Right lobe of liver (tissue), 6 donors: ENCODE measurements at places on chromosomes 6 and 20.
A peak's percentile ranks its signal among the peaks of the same experiment; 100 is the strongest.

DNA sequence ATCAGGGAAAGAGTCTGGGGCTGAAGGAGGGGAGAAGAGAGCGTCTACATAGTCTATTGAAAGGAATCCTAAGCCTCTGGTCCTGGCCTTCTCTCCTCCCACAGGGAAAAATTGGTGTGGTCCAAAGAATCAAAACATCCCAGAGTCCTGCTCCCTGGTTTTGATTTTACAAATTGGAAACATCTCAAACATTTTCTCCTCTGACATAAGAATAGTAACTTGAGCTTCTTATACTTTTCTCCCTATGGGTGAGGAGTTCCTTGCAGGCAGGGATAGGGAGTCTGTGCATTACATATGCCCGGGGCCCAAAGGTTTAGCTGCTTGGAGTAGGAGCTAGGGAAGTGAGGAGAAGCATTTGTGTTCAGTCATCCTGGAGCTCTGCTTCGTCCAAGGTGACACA is 120.0 kb upstream of the GGTLC1 start:
- H3K4me1 ChIP-seq: no peaks in the 10 kb centered on the region
- no peaks in the 10 kb centered on the region for H3K27me3 ChIP-seq
- no peak overlapping the region for H3K27ac ChIP-seq
- DNase-seq: no peak
- H3K4me3 ChIP-seq: no peak overlapping the region

- H3K4me1 ChIP-seq: no peaks in the 10 kb centered on the region
- H3K27me3 ChIP-seq: no peaks in the 10 kb centered on the region
- H3K36me3 ChIP-seq: no peaks in the 10 kb centered on the region
- H3K27ac ChIP-seq: no peak overlapping the region
Measured at GRCh38 chr20:6719369-6719721, 48.1 kb upstream of the BMP2 start.

DNA sequence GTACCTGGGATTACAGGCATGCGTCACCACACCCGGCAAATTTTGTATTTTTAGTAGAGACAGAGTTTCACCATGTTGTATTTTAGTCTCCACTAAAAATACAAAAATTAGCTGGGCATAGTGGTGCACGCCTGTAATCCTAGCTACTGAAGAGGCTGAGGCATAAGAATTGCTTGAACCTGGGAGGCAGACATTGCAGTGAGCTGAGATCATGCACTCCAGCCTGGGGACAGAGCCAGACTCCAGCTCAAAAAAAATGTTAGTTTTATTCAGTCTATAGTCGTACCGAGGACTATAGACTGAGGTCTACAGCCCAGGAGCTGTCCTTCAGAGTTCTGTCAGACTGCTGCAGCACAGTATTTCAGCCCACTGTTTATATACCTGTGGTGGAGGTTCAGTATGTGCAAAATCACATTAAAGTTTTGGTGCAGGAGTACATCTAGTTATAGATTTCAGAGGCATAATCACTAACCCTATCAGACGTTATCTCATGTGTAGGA is 3.6 kb upstream of the CASP8AP2 start:
- no peak for DNase-seq
- no peaks in the 10 kb centered on the region for H3K4me1 ChIP-seq
- H3K4me3 ChIP-seq: no peak overlapping the region
- H3K27me3 ChIP-seq: no peaks in the 10 kb centered on the region

DNA sequence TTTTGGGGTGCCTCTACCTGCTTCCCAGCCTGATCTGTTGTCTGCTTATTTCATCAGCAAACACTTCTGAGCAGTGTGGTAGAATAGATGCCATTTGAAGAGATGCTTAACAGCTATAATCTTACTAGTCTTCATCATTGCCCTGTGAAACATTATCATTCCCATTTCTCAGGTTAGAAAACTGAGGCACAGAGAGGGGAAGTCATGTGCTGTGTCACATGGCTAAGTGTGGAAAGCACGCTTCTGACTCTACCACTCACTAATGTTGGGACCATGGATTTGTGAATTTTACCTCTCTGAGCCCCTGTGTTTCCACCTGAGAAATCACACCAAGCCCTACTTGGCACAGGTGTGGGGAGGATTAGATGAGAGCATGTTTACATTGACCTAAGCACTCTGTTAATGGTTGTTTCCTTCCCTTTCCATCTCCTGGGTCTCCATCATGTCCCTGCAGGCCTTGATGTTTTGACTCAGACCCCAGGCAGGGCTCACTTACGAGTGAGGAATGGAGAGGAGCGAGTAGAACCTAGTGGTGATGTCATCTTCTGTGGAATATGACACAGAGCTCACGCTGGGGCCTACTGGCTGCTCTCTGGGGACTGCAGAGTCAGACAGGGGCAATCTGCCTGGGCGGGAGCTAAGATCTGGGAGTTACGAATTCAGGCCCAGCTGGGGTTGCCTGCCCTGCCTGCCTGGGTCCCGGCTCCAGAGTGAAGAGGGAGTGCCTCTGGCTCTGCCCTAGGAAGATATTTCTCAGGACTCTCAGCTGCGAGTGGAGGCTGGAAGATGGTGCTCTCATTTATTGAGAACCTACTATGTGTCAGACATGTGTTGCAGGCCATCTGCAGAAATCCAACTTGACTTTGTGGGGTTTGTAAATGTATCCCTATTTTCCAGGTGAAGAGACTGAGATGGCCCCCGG is 64.3 kb downstream of the CDH22 start:
- H3K36me3 ChIP-seq: no peaks in the 10 kb centered on the region
- H3K27me3 ChIP-seq: peaks cover 5% of the 10 kb centered on the region
- no peak overlapping the region for H3K4me3 ChIP-seq
- no peaks in the 10 kb centered on the region for H3K4me1 ChIP-seq

- H3K27me3 ChIP-seq: no peaks in the 10 kb centered on the region
- peak overlapping the region; percentile 12 for H3K27ac ChIP-seq
- no peaks in the 10 kb centered on the region for H3K4me1 ChIP-seq
- H3K36me3 ChIP-seq: no peaks in the 10 kb centered on the region
Measured at GRCh38 chr6:235763-236360, 56.4 kb upstream of the DUSP22 start.

DNA sequence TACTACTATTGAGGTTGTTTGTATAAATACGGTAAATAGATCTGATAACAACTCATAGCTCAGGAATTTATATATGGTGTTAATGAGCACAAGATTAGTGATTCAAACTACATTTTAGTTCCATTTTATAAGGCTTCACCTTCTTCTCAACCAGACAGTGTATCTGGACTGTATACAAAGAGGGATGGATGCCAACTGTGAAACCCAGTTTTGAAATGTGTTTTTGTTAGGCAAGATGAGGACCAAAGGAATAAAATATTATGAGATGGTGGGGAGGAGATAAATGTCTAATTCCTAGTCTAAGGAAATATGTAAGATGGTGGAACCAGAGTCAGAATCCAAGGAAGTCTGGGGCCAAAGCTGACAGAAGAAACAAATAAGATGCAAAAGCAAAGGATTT is 329.0 kb downstream of the GRIK2 start:
- H3K36me3 ChIP-seq: no peaks in the 10 kb centered on the region
- H3K4me3 ChIP-seq: no peak overlapping the region
- no peak overlapping the region for H3K27ac ChIP-seq
- DNase-seq: no peak
